ENCODE measurements at places on chromosomes 11 and 22. TPM values are rescaled to one million over a fixed set of nuclear protein-coding genes. Genes with fewer than 3 reads are reported as not detected.

- peak; percentile 11 for DNase-seq
Observed at GRCh38 chr11:110455718-110456117, 26.0 kb downstream of the FDX1 start.

DNA sequence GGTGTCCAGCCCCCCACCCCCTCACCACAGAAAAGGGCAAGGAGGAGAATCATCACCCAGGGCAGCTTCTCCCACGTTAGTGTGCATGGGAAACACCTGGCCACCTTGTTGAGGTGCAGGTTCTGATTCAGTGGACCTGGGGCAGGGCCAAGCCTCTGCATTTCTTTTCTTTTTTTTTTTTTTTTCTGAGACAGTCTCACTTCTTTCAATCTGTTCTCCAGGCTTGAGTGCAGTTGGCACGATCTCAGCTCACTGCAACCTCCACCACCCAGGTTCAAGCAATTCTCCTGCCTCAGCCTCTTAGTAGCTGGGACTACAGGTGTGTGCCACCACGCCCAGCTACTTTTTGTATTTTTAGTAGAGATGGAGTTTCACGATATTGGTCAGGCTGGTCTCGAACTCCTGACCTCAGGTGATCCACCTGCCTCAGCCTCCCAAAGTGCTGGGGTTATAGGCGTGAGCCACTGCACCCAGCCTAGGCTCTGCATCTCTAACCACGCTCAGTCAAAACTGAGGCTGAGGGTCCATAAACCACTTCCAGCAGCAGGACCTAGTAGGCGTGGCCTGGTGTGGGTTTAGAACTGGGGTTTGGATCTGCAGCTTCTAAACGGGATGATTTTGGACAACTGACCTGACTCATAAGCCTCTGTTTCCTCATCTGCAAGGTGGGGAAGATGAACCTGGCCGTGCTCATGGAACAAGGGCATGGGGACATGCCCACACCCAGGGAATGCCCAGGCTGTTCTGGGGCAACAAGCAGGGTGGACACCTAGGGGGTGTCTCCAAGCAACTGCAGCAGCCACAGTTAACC is 734 bp downstream of the ZP1 start:
- DNase-seq: no peak

DNA sequence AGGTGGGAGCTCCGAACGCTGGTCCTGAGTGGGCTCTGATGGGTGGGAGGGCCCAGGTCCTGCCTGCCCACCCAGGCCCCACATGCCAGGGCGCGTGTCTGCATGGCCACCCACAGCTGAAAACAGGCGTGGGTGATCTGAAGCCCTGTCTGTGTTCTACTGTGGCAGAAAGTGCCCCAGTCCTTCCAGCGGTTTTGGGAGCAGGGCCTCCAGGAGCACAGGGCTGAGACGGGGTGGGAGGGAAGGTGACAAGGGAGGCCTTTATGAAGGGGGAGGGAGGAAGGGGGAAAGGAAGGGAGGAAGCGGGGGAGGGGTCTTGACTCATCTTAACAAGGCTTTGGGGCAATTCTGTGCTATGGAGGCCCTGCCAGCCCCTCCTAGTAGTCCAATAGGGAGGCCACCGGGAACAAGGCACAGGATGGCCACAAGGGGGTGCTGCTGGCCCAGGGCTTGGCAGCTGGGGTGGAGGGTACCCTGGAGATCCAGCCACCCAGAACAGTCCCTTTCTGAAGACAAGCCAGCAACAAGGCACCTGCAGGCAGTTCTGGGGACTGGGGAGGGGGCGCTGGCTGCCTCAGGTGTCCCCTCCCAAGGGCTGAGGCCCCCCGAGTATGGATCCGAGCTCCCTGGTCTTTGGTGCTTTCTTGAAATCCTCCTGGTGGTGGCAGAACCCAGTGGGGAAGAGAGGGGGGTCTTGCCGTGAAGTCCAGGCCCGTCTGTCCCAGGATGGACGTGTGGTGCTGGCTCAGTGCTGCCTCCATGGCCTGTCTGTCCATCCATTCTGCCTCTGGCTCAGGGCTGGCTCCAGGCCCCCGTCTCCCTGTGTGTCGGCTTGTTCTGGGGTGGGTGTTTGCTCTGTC is 6.3 kb upstream of the FADS3 start:
- DNase-seq: peak; percentile 55

GRCh38 chr11:117883063-117883462 is 6.6 kb upstream of the FXYD6 start:
- no peak for DNase-seq

Gene KRTAP5-7
- total RNA-seq: not detected

GRCh38 chr11:32153747-32154146 is 62.9 kb downstream of the RCN1 start:
- DNase-seq: no peak

Measured in G401 (cell line).